ENCODE measurements at places on chromosomes 11 and 22. TPM values are rescaled to one million over a fixed set of nuclear protein-coding genes. Genes with fewer than 3 reads are reported as not detected.

DNA sequence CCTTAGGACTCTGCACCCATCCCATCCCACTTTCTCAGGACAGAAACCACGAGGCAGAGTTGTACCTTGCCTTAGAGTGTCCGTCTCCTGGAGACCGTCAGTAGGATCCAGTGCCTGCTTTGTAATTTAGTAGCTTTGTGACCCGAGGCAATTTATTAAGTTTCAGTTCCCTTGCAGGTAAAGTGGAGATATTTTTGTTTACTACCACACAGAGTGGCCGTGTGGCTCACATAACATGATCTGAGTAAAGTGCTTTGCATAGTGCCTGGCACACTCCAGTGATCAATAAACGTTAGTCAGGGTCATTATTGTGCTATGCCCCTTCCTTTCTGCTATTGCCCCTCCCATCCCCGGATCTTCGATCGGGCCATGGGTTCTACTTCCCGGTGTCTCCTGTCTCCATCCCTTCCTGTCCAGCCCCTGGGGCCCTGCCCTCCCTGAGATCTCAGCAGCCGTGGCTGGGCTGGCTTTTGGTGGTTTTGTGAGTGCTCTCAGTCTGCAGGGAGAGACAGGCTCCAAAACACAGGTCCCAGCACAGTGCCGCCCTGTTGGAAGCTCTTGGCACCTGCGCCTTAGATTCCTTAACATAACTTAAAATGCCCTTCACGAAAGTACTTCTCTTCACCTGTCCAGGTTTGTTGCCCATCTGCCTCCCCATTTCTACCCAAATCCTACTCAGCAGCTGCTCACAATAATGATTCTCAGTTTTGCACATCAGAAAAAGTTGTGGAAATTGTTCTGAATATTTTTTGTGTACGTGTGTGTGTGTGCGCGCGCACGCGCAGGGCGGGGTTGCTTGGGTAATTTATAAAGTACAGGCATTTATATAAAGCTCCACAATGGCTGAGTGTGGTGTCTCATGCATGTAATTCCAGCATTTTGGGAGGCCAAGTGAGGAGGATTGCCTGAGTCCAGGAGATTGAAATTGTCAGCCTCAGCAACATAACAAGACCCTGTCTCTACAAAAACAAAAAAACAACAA is 753.7 kb downstream of the NTM start:
- H3K27me3 ChIP-seq = no peaks in the 10 kb centered on the region
- no peak overlapping the region for H3K4me3 ChIP-seq
- no peak for DNase-seq

GRCh38 chr11:82529936-82530335 is 203.7 kb downstream of the FAM181B start:
- H3K4me1 ChIP-seq = no peaks in the 10 kb centered on the region
- no peak for DNase-seq
- no peak overlapping the region for H3K4me3 ChIP-seq
- H3K36me3 ChIP-seq = no peaks in the 10 kb centered on the region
- H3K27ac ChIP-seq = no peak overlapping the region

DNA sequence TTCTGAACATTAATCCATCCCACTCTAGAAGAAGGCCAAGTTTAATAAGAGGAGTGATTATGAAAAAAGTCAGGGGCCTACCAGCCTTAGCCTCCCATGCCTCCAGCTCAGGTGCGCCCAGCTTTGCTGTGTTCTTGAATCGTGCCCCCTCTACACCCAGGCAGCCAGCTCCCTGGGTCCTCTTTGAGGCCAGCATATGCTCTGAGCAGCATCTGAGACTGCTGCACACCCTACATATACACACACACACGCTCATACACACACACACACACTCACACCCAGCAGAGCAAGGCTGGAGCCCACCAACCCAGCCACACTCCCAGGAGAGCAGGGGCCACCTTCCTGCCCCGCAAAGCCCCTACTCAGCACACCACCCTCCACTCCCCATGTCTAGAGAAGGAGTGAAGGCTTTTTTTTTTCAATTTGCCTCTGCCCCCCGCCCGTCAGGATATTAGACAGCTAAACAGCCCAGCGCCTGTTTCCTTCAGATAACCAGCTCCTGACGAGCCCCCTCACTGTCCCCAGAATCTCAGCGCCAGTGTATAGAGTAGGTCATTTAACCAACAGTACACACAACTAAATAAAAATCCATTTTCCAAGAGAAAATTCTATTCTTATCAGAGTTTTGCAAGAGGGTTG is 121.6 kb downstream of the BUD13 start:
- H3K4me3 ChIP-seq = no peak overlapping the region

DNA sequence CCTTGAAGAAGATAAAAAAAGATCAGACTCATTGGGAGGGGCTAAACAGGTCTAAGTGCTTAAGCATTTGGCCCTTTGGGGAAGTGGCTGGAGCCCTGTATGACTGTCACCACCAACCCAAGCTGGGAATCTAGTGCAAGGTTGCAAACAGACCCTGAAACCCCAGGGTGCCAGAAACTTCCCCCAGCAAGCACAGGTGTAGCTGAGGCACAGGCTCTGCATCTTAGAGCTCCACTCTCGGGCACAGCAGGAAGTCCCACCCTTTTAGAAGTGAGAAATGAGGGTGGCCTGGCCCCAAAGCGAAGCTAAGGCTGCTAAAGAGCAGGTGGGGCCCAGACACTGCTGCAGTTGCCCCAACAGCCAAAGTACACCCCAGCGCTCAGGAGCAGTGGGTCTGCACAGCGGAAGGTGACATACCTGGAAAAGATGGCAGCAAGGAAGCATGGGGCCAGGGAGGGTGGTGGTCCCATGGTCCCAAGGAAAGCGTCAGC is 5.8 kb upstream of the KDM2A start:
- peaks cover 35% of the 10 kb centered on the region for H3K4me1 ChIP-seq
- no peaks in the 10 kb centered on the region for H3K27me3 ChIP-seq
- no peak overlapping the region for H3K27ac ChIP-seq
- no peak for DNase-seq
- H3K36me3 ChIP-seq = no peaks in the 10 kb centered on the region

DNA sequence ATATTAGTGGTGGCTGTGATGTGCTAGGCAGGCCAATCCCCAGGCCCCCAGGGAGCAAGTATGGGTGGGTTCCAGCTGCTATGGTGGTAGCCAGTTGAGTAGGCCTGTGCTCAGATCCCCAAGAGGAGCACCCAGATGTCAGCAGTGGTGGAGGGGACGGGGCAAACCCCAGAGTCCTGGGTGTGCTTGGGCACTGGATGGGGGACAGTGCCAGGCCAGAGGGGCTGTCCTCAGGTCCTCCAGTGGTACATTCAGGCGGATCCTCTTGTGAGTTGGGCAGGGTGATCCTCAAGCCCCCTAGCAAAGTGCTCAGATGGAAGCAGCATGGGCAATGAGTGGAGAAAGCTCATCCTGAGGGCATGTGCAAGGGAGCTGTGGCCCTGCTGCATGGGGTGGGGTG is 26.0 kb downstream of the CFAP300 start:
- H3K27ac ChIP-seq = no peak overlapping the region
- peaks cover 2% of the 10 kb centered on the region for H3K36me3 ChIP-seq

DNA sequence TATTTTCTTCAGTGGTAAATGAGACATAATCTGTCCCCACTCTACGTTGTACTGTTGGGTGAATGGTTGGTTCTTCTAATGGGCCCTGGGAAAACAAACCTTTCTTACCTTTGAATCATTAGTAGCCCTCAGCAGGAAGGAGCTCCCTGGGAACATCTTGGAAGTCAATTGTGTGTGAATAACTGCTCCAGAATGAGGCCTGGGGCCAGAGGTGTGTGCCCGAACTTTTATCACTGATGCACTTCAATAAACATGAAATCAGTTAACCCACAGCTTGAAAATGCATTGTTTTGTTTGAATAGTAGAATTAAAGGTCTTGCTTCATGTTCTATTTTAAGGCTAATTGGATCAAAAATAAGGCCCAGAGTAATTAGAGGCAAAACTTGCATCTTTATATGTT is 67.1 kb downstream of the NAV2 start:
- H3K4me3 ChIP-seq = no peak overlapping the region
- H3K27ac ChIP-seq = no peak overlapping the region
- H3K27me3 ChIP-seq = no peaks in the 10 kb centered on the region
- no peaks in the 10 kb centered on the region for H3K36me3 ChIP-seq
- H3K4me1 ChIP-seq = peaks cover 17% of the 10 kb centered on the region
- no peak for DNase-seq

DNA sequence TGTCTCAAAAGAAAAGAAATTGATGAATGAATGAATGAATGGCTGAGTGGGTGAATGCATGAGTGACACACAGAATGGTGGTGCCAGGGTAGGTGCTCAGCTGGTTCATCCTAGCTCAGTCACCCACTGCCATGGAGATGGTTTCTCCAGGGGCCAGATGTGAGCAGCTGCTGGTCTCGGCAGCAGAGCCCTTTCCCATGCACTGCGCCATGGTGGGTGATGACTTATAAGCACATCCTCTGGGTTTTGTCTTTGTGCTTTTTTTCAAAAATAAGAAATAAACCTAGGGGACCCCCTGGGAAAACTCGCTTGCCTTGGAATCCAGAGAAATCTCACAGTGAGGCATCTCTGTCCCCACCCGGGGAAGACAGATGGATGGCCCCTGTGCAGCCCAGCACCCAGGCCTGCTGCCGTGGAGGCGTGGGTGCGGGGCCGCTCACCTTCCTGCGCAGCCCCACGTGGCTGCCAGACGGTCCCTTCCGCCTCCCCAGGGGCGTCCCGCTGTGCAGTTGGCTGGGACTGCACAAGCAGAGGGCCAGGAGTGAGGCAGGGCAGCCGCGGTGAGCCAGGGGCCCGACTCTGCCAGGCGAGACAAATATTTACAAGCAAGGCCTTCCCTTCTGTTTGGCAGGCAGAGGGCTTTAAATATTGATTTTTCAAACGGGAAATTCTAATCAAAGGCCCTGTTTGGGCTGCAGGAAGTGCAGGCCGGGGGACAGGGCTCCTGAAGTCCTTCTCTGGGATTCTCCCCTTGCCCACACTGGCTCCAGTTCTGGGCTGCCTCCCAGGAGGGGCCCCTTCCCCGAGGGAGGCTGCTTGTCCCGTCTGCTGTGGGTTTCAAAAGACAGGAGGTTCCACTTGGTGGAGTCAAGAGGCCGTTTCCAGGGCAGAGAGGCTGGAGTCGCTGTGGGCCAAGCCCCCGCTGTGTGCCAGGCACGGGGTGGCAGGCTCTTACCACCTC is 24.3 kb downstream of the MPPED1 start:
- H3K27ac ChIP-seq = no peak overlapping the region
- H3K27me3 ChIP-seq = no peaks in the 10 kb centered on the region
- no peak overlapping the region for H3K4me3 ChIP-seq
- DNase-seq = no peak
- H3K4me1 ChIP-seq = no peaks in the 10 kb centered on the region

DNA sequence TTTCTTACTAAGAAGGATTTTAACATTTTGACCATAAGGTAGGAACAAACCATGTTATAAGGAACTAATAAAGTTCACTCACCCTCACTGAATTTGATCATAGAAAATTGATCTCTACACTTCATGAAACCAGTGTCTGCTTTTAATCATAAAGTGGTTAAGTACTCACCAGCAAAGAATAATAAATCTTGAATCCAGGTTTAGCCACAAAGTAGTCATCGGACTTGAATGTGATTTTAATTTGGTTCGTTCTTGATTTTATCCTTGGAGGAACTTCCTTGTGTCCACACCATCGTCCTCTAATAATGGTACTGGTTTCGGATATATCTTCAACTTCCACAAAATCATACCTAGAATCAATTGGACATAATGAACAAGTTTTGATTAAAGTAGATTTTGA is 40.5 kb upstream of the DDI1 start:
- H3K27ac ChIP-seq = no peak overlapping the region
- no peaks in the 10 kb centered on the region for H3K27me3 ChIP-seq
- no peaks in the 10 kb centered on the region for H3K36me3 ChIP-seq
- no peaks in the 10 kb centered on the region for H3K4me1 ChIP-seq

GRCh38 chr11:72816404-72816990 is 2.3 kb downstream of the ATG16L2 start:
- DNase-seq = no peak
- no peaks in the 10 kb centered on the region for H3K4me1 ChIP-seq
- no peak overlapping the region for H3K4me3 ChIP-seq

GRCh38 chr11:73916435-73916834 is 34.4 kb upstream of the DNAJB13 start:
- H3K27ac ChIP-seq = no peak overlapping the region
- DNase-seq = no peak
- H3K36me3 ChIP-seq = 0 out of 2 replicates have a peak, but pooled peaks cover 2% of the 10 kb centered on the region
- H3K4me1 ChIP-seq = no peaks in the 10 kb centered on the region
- no peak overlapping the region for H3K4me3 ChIP-seq
- no peaks in the 10 kb centered on the region for H3K27me3 ChIP-seq

- H3K27ac ChIP-seq = peak overlapping the region; percentile 92
- H3K27me3 ChIP-seq = no peaks in the 10 kb centered on the region
- DNase-seq = no peak
- peaks cover 39% of the 10 kb centered on the region for H3K4me1 ChIP-seq
Observed at GRCh38 chr11:48051217-48051830, 71.0 kb downstream of the PTPRJ start.

DNA sequence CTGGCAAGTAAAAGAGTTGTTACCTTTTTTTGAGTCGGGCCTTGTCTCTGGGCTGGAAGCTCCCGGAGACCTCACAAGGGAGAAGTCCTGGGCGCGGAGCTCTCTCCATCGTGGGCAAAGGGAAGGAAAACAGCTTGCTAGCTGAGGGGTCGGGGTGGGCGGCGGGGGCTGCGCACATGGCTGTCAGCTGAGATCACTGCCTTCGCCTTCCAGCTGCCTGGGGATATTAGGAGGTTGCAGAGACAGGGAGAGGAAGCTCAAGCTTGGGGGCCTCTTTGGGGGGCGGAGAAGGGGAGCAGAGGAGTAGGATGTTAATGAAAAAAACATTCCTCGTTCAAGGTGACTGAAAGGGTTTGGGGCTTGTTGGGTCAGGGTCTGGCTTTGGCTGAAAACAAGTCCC is 49.2 kb upstream of the ALX4 start:
- no peaks in the 10 kb centered on the region for H3K27me3 ChIP-seq
- H3K4me1 ChIP-seq = no peaks in the 10 kb centered on the region
- no peak overlapping the region for H3K4me3 ChIP-seq
- DNase-seq = no peak

- H3K27me3 ChIP-seq = no peaks in the 10 kb centered on the region
- peak overlapping the region; percentile 84 for H3K27ac ChIP-seq
- H3K4me1 ChIP-seq = peaks cover 80% of the 10 kb centered on the region
- DNase-seq = no peak
- H3K36me3 ChIP-seq = no peaks in the 10 kb centered on the region
Observed at GRCh38 chr11:85791409-85791990, 19.4 kb downstream of the SYTL2 start.

GRCh38 chr11:27914080-27914479 is 193.9 kb downstream of the KIF18A start:
- H3K27me3 ChIP-seq = no peaks in the 10 kb centered on the region
- no peak overlapping the region for H3K27ac ChIP-seq
- DNase-seq = no peak
- H3K36me3 ChIP-seq = no peaks in the 10 kb centered on the region

GRCh38 chr11:16536513-16536912 is 180.2 kb upstream of the SOX6 start:
- no peak overlapping the region for H3K4me3 ChIP-seq
- H3K4me1 ChIP-seq = no peaks in the 10 kb centered on the region
- no peak overlapping the region for H3K27ac ChIP-seq
- no peak for DNase-seq
- no peaks in the 10 kb centered on the region for H3K27me3 ChIP-seq
- no peaks in the 10 kb centered on the region for H3K36me3 ChIP-seq

Gene SYT9
- not detected for total RNA-seq

Gene CHKA
- 169 TPM for total RNA-seq

Gene MAPK8IP1
- 8.5 TPM for total RNA-seq

Gene CASP5
- total RNA-seq = 1.4 TPM

Gene SAMM50
- 66.4 TPM for total RNA-seq

Gene ZBTB16
- 12.7 TPM for total RNA-seq

Gene MMP8
- not detected for total RNA-seq

Gene BRSK2
- 32.8 TPM for total RNA-seq

Gene PDE2A
- 1.4 TPM for total RNA-seq

Gene ISX
- 5.6 TPM for total RNA-seq

Gene MS4A3
- total RNA-seq = not detected

Gene FKBP2
- 76.8 TPM for total RNA-seq

Measured in Caco-2 (cell line).